ENCODE measurements at places on chromosomes 4 and X.

DNA sequence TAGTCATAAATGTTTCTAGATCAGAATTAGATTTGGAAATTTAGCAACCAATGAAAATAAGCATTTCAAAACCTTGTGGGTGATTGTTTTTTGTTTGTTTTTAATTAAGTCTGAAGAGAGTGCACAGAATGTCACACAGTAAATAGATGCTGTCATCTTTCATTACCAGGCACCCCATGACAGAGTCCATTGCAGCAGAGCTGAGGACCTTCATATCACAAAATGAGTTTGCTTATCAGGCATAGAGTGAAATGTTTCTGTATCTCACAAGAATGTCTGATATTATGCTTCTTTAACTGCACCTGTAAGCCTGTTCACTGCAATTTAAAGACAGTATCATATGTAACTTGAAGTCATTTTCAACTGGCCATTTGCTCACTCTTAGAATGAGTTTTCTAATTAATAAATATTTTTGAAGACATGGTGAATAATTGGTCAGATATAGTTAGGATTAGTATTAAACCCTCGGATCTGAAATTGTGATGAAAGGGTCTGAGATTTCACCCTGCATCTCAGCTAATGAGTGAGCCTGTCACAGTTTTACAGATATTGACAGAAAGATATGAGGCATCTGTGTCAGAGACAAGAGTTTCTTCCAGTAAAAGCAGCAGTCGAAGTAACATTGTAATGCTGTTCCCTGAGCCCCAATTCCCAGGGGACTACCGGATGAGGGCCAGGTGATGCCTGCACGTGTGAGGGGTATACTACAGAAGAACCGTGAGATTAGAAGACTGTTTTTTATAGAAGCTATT lies 416.4 kb downstream of the CCSER1 start:
- no peak for DNase-seq

DNA sequence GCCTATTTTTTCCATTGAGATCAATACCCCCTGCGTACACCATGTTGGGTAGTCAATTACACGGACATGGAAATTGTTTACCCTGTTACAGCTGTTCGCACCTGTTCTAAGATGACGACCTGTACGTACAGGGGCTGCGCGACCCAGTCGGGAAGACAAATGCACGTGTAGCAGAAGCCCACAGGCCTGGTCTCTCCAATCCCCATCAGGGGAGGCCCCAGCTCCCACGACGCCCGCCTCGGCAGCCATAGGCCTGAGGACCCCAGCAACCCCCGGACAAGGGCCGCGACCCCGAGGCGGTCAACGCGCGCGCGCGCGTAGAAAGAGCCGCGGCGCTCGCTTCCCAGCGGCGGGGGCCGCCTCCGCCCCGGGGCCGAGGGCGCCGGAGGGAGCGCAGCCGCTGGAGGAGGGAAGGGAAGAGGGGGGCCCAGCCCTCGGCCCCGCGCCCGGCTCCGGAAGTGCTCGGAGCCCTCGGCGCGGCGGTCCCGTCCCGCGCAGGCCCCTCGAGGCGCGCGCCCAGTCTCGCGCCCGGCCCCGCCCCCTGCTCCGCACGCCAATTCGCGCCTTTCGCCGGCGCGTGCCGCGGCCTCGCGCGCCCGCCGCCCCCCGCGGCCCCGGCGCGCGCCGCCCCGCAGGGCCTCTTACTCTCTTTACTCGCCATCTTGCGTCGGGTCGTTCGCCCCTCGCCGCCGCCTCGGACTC lies 618 bp downstream of the RBBP7 start:
- DNase-seq = peak; percentile 65

DNA sequence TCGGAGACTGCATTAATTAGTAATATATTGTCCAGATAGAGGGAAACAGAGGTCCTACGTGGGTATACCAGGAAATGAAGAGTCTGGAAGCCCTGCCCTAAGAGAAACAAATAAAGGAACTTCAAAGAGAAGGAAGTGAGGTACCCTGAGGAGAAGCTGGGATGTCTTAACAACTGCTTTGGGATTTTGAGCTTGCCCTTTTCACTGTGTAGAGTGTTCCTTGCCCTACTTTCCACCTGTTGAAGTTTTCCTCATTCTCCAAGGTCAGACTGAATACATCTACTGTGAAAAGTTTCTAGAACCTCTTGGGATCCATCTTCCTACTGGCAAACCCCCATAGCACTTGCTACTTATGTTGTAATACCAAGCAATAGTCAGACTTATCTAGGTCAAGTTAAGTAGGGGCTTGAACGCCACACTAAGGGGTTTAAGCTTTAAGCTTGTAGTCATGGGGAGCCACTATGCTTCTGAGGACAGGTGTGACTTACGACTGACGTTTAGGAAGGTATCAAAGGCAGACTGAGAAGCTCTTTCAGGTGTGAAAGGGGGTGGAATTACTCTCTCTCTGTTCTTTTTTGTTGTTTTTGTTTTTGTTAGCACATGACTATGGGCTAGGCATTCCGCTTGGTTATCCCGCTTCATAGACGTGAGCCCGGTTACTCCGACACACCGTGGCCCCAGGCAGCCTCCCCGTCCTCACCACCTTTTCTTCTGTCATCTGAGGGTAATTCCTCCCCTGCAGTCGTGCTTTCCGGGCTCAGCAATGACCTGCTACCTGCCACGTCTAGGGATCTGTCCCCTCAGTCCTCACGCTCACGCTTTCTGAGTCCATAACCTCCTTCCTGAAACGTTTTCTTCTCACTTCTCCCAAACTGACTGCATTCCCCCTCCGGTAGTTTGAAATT lies 959 bp upstream of the REST start:
- DNase-seq = peak; percentile 31

GRCh38 chr4:128521648-128522111 lies 234.1 kb upstream of the PGRMC2 start:
- no peak for DNase-seq

DNA sequence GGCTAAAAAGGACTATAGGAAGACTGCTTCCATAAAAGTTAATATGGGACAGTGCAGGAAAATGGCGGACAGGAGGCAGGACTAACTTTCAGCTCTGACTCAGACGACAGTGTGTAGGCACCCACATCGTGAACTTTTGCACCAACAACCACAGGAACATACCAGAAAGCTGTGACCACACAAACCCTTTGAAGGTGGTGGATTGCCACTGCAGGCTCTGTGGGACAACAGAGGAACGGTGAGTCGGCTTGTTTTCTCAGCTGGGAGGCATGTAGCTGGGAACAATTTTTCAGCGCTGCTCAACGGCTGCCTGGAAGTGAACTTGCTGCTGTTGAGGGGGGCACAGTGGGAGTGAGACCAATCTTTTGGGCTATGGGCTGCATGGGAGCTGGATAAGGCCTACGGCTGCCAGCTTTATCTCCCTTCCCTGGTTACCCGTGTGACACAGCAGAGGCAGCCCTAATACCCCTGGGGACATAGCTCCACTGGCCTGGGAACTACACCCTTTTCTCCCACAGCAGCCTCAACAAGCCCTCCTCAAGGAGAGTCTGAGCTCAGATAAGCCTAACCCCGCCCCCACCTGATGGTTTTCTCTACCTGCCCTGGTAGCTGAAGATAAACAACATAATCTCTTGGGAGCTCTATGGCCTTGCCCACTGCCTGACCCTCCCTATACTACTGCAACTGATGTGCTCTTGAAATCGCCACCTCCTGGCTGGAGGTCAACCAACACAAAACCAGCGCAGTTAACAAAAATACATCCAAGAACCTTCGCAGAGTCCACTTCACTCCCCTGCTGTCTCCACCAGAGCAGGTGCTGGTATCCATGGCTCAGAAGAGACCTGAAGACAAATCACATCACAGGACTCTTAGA lies 1537.0 kb downstream of the C4orf33 start:
- no peak for DNase-seq

- DNase-seq = no peak
Observed at GRCh38 chrX:119055687-119056086, 17.1 kb upstream of the CT47C1 start.

DNA sequence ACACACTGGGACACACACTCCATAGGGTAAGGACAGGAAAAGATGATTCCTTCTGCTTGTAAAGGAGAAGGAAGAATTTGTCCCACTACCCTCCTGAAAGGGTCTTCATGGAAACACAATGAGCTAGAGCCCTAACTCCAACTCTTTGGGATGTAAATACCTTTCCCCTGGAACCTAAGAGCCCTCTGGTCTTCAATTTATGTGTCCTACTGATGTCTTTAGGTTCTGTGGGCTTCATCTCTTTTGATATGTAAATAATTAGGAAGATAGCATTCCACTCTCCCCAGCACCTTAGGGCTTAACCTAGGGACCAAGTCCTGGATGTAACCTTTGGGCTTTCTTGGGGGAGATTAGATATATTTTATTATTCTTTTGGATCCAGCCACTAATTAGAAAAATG lies 38.3 kb downstream of the PF4 start:
- DNase-seq = no peak

- DNase-seq = no peak
Observed at GRCh38 chrX:72238183-72238582, 644 bp downstream of the ERCC6L start.

DNA sequence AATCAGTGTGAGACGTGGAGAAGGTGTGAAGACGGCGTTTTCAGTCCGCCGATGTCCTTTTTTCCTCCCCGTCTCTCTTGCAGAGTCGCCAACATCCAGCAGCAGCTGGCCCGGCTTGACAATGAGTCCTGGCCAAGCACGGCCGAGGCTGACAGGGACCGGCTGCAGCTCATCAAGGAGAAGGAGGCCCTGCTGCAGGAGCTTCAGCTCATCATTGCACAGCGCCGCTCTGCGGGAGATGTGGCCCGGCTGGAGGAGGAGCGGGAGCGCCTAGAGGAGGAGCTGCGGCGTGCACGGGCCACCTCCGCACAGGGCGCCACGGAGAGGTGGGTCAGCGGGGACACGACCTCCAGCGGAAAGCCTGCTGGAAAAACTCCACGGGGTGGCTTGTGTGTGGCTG lies 47.1 kb upstream of the CLCN4 start:
- DNase-seq = peak; percentile 8

DNA sequence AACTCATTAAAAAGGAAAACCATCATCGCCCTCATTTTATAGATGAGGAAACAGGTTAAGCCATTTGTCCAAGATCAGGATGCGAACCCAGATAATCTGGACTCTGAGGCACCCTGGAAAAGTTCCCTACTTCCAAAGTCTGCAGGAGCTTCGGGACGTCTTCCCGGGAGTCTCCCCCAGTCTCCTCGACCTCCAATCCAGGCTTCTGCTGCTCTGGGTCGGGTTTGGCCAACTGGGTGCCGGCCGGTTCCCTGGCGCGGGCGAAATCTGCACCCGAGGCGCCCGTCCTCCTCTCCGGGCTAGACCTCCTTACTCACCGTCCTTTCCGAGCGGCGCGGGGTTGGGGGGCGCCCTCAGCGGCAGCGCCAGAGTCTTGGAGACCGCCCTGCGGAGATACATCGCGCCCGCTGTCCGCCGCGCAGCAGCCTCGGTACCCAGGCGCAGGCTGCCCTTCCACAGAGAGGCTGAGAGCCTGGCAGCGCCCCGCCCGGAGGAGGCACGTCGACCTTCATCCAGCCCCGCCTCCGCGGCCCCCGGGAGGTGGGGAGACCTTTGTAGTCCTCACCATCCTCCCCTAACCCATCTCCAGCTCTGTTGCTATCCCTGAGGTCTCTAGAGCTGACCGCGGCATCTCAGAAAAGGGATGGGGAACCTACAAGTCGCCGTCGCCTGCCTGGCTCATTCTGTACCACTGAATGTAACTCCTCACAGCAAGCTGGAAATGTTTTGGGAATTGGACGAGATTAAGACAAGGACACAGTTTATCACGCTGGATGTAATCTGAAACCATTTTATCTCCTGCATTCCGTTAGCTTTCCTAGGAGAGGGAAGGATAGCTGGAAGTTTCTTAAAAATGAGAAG lies at the start of gene MGARP:
Gene MGARP, minus strand, starts transcription at position 466 of the 861 bp plus-strand sequence. Its CDS starts 67 bp downstream, at position 399.
- peak; percentile 25 for DNase-seq

- DNase-seq = no peak
Observed at GRCh38 chr4:122639181-122639580, 18.3 kb upstream of the IL21 start.

GRCh38 chrX:10986616-10987015 lies 124.5 kb upstream of the HCCS start:
- DNase-seq = no peak

- DNase-seq = no peak
Observed at GRCh38 chr4:182137343-182137742, 105.9 kb upstream of the TENM3 start.

DNA sequence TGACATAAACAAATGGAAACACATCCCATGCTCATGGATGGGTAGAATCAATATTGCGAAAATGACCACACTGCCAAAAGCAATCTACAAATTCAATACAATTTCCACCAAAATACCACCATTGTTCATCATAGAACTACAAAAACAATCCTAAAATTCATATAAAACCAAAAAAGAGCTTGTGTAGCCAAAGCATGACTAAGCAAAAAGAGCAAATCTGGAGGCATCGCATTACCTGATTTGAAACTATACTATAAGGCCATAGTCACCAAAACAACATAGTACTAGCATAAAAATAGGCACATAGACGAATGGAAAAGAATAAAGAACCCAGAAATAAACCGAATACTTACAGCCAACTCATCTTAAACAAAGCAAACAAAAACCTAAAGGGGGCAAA lies 342.8 kb upstream of the AGA start:
- DNase-seq = no peak

- no peak for DNase-seq
Observed at GRCh38 chr4:114332119-114332518, 266.5 kb upstream of the UGT8 start.

GRCh38 chr4:118265312-118266144 lies 87.3 kb downstream of the PRSS12 start:
- DNase-seq = no peak

- DNase-seq = no peak
Observed at GRCh38 chr4:162727232-162727631, 439.5 kb downstream of the NAF1 start.

- no peak for DNase-seq
Observed at GRCh38 chr4:83581411-83582288, 45.7 kb downstream of the GPAT3 start.

- no peak for DNase-seq
Observed at GRCh38 chrX:68978255-68978654, 149.4 kb downstream of the EFNB1 start.

GRCh38 chr4:32429151-32429550 lies 1709.0 kb downstream of the PCDH7 start:
- no peak for DNase-seq

GRCh38 chrX:143306991-143307937 lies 210.0 kb downstream of the SPANXN3 start:
- no peak for DNase-seq
